ENCODE measurements at places on chromosomes 4 and X.
A peak's percentile ranks its signal among the peaks of the same experiment; 100 is the strongest.

DNA sequence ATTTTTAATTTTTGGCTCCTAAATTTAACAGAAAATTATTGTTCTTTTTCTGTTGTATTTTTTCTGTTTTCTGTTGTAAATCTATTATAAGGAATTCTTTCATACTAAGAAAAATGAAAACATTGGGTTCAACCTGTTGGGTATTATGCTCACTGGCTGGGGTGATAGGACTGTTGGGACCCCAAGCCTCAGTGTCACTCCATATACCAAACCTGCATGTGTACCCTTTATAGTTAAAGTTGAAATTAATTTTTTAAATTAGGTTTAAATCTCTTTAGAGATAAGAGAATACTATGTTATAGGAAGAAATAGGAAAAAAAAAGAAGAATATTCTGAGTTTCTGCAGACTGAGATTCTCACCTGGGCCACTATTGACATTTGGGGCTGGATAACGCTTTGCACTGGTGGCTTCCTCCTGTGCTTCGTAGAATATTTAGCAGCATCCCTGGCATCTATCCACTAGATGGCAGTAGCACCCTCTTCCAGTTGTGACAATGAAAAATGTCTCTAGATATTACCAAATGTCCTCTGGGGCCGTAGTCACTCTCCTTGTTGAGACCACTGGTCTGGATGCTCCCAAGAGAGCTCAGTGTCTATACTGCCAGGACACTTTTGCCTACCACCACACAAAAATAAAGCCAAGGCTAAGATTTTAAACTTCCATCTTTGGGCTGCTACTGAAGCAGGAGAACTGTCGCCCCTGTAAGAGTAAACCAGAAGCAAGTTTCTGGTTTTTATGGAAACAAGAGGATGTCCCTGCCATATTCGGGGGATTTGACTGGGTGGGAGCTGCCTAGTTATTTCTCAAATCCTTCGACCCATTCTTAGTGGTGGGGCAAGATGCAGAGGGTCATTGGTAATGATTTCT, 22.4 kb upstream of the CLTRN start:
- DNase-seq = peak; percentile 78

DNA sequence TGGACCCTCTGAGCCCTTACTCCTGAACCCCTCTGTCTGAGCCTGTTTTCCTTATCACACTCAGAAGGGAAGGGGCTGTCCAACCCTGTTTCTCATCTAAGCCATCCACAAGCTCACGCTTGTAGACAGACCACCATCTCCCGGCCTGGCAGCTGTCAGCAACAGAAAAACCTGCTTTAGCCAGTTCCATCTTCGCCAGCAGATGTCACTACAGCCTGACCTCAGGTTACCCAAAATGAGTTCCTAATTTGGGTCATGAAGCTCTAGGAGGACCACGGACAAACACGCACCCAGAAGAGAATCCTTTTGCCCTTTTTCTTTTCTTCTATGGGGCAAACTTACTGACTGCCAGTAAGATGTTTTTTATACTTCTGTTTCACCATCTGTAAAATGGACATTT, 445.4 kb downstream of the BCOR start:
- DNase-seq = peak; percentile 40

DNA sequence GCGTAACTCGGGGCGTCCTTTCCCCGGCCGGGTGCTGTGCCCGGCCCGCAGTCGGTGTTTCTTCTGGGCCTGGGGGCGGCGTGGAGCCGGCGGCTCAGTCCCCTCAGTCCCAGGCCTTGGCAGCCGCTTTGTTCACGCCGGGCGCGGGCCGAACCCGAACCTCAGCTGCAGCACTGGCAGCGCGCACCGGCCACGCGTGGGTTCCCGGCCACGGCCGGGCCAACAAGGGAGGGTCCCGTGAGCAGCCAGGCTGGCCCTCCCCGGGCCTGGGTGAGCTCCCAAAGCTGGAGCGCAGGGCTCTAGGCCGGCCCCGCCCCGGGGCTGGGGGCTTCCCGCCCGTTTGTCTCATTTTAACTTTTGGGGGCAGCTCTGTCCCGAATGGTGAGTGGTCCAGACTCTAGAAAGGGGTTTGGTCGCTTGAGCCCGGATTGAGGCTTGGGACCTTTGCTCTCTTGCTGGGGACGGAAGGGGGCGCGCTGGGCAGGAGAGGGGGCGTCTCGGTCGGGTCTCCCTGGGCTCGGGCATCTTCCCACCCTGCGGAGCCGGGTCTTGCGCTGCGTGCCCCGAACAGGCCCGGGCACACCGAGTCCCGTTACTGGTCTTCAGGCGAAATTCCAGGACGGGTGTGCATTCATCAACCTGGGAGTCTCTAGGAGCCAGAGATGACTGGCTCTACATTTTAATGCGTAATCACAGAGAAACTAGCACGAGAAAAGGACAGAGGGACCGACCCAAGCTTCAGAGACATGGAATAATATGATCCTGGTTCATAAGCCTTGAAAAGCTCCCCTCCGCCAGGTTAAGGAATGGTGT, 177.1 kb downstream of the CBR4 start:
- peak; percentile 50 for DNase-seq

- DNase-seq = no peak
These were observed 1101.0 kb upstream of the PCDH7 start for GRCh38 chr4:29619168-29619567.

DNA sequence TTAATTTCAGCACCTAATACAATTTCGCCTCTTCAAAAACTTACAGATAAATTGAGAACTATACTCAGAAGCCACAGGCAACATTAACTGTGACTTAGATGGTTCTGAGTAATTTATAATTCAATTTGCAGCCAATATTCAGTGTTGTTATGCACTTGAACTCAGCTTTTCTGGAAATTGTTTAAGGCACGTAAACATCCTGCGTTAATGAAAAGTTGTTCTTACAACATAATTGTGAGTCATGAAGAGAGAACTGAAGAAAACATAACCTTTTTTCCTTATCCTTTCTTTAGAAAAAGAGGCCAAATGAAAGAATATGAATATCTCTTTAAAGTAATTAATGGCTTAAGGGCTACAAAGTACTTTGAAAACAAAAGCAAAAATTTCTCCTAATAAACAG, 16.6 kb upstream of the H2AZ1 start:
- peak; percentile 22 for DNase-seq

DNA sequence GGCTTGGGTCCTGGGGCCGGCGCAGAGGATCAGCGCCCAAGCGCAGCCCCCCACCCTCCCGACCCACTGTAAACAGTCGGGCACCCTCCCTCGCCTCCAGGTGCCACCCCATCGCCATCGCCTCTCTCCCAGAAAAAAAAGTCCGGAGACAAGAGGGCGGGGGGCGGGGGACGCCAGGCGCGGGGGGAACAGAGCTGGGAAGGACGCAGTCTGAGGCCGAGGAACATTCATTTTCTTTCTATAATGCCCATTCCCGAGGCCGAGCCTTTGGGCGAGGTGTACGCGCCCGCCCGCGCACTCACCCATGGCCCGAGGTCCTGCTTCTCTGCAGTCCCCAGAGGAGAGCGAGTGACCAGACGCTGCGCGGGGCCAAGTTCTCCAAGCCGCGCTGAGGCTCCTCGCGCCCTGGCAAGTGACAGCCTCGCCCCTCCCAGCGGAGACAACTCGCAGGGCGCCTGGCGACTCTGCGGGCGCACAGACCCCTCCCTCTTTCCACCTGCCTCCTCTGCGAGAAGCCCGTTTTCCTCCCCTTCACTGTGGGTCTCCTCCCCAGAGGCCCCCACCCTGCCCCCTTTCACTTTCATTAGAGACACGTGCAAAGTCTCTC, 63.5 kb upstream of the WDR17 start:
- DNase-seq = peak; percentile 12

DNA sequence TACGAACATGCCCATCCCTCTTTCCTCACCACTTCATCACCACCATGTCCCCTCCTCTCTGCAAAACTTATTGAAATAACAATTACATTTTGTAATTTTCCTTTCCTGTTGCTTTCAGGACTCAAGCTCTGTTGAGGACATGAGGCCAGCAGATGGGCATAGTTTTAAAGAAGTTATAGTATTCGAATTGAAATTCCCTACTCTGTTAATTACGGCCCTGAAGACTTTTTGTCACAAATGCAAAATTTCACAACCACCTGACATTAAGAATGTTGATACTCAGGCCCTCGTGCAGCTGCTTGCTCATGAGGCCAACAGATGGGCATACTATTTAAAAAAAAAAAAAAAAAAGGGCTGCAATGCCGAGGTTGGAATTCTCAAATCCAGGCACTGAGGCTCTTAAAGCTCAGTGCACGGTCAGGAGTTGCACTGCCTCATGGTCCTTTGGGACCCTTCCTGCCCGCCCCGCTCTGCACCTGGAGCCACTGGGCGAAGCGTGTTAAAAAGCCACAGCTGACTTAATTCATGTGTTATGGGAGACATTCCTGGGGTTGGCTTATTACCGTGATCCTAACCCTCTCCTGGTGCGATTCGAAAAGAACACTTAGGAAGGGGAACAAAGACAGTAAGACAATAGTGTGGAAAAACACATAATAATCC, 34.2 kb upstream of the FAT1 start:
- DNase-seq = no peak

DNA sequence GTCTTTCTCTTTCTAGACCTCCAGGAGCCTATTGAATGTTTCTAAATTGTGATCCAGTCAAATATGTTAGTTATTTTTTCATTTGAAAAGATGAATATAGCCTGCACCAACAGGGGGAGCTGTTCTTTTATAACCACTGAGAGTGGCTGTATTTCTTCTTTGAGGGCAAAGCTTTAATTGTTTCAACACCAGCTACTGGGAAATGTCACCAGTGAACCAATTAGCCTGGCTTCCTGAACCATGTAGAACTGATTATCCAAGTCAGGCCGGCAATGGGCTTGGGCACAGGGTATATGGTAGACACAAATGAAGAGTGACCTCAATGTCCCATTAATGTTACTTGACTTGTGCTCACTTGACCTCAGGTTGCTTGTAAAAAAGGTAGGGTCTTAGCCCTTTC, 4.8 kb upstream of the DAPP1 start:
- DNase-seq = peak; percentile 68

DNA sequence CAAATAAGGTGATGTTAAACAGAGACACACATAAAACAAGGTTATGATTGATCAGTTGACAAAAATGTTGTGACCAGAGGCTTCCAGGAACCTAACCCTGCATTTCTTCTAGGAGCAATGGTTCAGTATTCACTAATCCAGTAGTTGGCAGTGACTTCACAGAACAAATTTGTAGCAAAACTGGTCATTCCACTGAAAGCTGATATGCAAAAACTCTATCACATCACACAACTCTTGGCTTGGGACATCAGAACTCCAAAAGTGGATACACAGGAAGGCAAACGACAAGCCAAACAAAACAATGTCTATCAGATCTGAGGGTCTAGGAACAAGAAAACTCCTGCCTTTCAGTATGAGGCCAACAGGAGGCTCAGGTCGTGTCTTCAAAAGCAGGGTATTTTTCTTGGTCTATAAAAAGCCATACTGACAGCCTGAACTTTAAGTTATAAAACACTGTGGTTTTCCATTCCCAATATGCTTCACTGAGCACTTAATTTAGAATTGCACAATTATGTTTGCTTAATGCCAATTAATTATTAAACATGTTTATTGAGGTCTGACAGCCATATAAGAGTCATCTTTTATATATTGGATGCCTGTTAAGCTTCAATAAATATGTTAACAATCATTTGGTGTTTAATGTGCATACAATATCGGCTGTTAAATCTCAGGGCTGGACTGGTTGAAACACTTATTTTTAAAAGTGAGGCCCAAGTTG, 45.6 kb downstream of the SOD3 start:
- no peak for DNase-seq

- DNase-seq = no peak
These were observed 585.9 kb downstream of the PCDH18 start for GRCh38 chr4:136946307-136946907.

DNA sequence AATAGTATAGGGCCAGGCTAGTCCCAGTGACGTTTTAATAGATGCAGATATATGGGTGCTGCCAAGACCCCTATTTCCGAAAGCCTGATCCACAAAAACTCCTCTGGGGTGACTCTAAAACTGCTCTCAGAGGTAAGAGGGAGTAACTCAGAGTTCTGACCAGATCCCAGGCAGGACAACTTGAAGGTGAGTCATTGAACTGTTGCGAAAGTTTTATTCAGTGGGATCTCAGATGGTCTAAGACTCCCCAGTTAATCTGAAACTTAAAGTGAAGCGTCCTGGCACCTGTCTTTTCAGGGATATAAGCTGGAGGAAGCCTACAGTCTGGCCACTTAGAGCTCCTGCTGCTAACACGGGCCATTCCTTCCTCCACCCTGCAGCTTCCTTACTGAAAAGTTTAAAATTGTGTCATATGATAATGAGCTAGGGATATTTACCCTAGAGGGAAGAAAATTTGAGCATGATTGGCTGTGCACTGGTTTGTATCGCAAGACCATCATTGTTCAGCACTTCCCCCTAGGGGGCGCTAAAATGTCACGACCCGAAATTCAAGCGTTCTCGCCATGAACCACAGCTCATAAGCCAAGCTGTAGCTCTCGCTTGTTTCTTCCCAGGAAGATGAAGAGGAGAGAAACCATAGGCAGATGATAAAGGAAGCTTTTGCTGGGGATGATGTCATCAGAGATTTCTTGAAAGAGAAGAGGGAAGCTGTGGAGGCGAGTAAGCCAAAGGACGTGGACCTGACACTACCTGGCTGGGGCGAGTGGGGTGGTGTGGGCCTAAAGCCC, 19.5 kb downstream of the UTP14A start:
- DNase-seq = peak; percentile 72

DNA sequence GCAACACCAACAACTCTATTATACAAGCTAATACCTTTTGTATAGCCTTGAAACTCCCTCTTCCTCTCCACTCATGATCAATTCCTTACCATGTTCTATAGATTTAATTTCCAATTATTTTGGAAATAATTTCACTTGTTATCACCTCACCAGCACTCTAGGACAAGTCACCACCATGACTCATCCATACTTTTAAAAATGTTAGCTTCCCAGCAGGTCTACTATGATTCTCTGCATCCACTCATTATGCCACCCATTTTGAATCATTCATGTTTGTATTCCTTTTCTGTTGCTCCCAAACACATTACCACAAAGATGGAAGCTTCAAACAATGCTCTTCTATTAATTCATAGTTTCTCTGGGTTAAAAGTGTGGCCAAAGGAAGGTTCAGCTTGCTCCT, 469.6 kb downstream of the PDGFC start:
- DNase-seq = no peak

- DNase-seq = no peak
These were observed 90.9 kb upstream of the TLR2 start for GRCh38 chr4:153593161-153593560.

- DNase-seq = no peak
These were observed 70.4 kb downstream of the ARAP2 start for GRCh38 chr4:36173905-36174304.

DNA sequence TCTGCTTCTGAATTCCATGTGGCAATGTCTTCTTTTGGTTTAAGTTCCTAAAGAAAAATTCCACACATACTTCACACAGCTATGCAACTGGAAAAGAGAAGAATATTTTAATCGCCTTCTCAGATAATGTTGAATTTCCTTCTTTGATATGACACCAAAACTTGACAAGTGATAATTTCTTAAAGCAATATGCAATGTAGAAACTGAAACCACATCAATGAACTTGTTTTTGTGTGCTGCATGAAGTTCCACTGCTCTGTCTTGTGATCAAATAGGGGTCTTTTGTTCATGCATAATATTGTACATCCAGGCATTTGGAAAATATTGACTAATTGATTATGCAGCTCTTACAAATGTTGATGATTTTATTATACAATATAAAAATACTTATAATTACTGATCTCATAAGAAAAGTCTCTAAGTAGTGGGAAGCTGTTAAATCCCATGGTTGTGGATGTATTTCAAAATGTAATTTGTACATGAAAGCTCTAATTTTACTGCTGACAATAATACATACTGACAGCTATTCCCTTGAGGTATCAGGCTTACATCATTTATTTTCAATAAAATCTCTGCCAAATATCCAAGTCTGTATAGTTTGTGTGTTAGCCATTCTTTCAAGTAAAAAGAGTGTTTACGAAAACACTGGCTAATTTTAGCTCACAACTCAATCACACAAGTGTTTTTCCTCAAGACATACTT, 56.5 kb downstream of the AGA start:
- no peak for DNase-seq

Measured in MCF 10A (cell line).